Activated CD8-positive, alpha-beta T cell treated with anti-CD3 and anti-CD28 coated beads for 36 hours (primary cell): ENCODE measurements at places on chromosomes 2 and 18. TPM values are rescaled to one million over a fixed set of nuclear protein-coding genes. Genes with fewer than 3 reads are reported as not detected.

Gene ACVR2A
- total RNA-seq = 1.2 TPM

Gene REG3G
- total RNA-seq = not detected

Gene CLASP1
- 61.4 TPM for total RNA-seq

Gene GPAT2
- 10.2 TPM for total RNA-seq

Gene TFPI
- not detected for total RNA-seq

Gene SP100
- total RNA-seq = 108 TPM

Gene SLC9A2
- total RNA-seq = 0.05 TPM

Gene NDUFB3
- total RNA-seq = 134 TPM

DNA sequence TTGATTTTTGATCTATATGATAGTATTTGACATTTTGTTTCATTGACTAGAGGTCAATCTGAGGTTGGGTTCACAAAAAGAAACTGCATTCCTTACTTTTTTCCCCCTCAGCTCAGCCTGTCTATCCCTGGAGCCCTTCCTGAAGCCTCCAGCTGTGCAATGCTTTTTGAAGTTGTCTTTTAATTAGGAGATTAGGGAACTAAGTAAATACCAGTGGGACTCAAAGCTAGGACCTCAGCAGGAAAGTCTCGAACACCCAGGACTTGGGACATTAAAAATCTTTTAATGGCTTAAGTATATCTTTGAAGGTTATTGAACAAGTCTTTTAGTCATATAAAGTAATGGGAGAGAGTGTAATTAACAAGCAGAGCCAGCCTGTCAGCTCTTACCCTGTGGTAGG, 220.2 kb downstream of the PDE11A start:
- DNase-seq = no peak

DNA sequence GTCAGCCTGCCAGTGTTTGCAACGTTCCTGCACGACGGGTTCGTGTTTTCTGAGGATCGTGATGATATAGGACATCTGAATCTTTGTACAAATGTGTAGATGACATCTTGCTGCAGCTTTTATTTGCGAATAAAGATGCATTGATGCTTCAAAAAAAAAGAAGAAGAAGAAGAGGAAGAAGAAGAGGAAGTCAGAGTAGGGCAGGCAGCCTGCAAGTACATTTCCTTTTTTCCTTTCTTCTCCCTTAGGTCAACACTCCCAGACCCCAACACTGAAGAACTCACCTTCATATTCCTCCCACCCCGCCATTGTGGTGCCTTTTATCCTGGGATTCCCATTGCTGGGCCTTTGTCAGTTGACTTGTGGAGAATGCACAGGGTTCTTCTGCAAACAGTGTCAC, 91.5 kb downstream of the FHOD3 start:
- no peak for DNase-seq

GRCh38 chr2:174005801-174006419, 40.7 kb upstream of the SP3 start:
- no peak for DNase-seq

DNA sequence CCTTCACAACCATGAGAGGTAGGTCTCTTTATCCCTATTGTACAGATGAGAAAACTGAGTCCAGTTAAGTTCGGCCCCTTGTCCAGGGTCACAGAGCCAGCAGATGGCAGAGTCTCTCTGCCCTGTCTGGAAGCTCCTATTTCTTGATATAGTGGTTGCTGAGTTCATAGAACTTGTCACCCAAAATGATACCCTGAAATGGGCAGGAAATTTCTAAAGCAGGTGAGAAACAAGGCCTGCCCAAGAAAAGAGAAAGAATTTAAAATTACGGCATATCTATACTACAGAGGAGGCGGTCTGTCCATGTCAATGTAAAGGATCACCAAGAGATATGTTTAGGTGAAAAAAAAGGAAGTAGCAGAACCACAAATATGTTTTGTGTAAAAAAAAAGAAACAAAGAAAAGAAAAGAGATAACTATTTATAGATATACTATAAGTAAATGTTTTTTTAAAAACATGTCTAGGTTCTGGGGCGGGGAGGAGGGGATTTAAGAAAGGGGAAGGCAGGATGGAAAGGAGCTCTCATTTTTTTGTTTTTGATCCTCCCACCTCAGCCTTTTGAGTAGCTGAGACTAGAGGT, 39.8 kb downstream of the MYO7B start:
- no peak for DNase-seq

- DNase-seq = no peak
Observed at GRCh38 chr2:71831193-71831577, 316.5 kb downstream of the CYP26B1 start.

GRCh38 chr2:127811397-127812321, 688 bp upstream of the WDR33 start:
- no peak for DNase-seq

DNA sequence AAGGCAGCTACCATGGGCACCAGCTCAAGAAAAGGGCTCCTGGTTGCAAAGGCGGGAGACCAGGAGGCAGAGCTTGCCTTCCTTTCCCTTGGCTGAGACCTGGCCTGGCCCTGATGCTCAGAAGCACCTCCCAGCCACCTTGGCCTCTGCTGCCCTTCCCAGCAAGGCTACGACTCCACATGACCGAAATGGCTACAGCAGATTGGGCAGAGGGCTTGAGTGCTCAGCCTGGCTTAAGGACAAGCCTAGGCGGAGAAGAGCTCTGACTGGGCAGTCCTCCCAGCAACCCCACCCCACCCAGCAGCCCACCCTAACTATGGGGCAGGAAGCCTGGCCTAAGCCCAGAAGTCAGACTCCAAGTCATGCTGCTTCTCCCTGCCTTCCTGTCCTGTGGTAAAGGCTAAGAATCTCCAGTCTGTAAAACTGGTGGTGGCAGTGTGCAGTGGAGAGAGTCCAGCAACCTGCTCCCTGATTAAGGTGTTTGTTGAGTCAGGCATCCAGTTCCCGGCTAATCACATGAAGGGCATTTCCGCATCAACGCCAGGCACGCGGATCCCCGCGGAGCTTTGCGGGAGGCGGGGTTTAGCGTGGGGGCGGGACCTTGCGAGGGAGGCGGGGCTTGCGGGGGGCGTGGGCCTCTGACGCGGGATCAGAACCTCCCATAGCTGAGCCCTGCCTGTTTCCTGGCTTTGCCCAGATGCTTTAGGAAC, 256.0 kb downstream of the BCL11A start:
- DNase-seq = no peak

DNA sequence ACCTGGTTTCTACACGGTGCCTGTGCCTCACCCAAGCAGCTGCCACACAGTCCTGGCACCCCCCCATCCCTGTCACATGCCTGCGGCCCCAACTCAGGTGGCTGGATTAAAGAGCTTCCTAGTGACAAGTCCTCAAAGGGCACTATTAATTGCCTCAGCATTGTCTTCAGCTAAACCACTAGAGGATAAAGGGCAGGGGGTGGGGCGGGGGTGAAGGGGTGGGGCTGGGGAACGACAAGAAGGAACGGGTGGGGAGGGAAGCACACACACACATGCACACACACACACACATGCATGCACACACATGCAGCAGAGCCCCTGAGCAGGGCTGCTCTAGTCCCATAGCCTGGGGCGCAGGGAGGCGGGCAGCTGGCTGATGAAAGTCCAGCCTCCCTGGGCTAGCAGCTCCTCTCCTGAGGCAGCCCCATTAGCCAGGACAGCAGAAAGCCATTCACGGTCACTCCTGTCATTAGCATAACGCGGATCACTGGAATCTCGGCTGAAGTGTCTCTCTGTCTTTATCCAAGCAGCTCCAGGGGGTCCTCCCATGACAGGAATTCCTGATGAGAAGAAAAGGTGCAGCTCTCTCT, 7.4 kb upstream of the TEX261 start:
- DNase-seq = no peak

DNA sequence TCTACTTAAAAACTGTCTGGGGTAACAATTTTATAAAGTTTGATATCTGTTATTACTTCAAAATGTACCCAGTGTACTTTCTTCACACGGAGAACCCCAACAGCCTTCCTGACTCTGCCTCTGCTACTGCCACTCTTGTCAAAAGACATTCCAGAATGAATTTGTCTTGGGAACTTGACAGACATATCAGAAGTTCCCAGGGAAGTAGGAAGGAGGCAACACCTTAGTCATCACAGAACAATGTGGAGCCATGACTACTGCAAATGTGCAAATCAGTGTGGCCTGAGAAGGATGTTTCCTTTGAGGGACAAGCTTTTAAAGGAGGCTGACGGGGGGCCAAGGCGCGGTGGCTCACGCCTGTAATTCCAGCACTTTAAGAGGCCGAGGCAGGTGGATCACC, 133.8 kb upstream of the RNF152 start:
- no peak for DNase-seq

DNA sequence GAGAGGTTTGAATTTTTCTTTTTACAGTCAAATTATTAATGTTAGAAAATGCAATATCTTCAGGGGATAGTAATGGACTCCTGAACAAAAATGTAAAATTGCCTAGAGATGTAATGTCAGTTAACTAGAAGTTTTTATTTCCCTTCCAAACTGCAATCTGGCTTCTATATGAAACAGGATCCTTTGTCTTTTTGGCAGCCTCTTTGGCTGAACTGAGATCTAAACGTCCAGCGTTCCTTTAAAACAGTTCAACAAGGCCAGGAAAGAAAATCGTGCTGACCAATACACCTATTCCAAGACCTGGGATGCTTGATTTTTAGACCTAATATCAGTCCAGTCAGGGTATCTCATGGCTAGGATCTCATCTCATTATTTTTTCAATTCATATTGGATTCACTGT, 245.5 kb downstream of the FIGN start:
- DNase-seq = no peak

DNA sequence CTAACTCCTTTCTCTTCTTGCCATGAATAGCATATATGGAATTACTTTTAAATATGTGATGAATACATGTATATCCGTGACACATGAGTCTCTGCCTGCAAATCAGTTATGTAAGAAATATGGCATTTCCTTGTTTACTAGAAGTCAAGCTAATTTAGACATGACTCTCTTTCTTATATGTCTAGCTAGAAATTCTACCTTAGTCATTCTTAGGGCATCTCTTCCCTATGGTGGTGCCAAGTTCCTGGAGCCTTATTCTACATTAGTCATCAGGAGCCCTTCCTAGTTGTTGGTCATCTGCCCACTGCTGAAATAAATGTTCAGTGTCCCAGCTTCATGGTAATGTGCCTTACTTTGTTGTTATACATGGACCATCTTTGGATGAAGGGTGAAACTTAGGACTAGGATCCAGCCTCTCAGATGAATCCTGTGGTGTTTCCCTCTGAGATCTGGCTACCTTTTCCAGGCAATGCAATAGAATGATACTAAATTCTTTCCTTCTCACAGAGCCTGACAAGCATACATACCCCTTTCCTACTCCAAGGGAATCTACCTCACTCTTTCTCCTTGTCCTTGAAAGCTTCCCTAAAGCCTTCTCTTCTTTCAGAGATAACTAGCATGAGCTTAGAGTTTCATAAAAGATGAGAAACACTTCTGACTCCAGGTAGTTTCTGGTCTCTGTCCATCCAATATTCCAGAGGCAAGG, 415.3 kb upstream of the VWC2L start:
- DNase-seq = no peak

DNA sequence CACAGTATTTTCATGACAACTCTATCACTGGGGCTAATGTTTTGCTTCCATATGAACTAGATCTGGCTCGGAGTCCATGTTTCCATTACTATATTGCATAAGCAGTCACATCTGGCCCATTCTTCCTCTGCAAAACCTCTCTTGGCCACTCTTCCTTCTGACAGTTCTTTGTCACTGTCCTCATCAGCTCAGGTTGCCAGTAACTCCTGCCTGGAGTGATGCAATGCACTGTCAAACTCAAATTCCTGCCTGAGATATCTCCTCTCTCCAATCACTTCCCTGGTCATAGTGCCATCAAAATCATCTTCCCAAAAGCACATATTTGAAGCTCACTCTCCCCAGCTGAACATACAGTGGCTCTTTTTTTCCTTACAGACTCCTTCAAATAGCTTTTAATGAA, 66.1 kb downstream of the COLEC12 start:
- no peak for DNase-seq

DNA sequence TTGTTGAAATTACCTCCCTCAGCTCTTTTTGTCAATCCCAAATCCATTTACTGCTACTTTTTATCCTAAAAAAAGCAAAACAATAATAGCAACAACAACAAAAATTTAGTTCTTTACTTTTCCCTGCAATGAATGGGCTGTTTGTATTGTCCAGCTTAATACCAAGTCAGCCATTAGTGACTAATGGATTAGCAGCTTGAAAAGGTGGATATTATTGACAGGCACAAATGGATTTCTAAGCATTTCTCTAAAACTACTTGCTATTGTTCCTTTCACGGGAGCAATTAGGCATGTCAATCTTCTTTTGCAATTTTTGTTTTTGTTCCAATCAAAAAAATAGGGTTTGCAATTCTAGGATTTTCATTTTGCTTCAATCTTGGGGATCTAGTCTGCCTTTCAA, 32.1 kb upstream of the SPAG16 start:
- DNase-seq = no peak
